ENCODE measurements at places on chromosomes 5 and 9.

- no peak for DNase-seq
Observed at GRCh38 chr5:150777685-150778084, 872 bp upstream of the SMIM3 start.

DNA sequence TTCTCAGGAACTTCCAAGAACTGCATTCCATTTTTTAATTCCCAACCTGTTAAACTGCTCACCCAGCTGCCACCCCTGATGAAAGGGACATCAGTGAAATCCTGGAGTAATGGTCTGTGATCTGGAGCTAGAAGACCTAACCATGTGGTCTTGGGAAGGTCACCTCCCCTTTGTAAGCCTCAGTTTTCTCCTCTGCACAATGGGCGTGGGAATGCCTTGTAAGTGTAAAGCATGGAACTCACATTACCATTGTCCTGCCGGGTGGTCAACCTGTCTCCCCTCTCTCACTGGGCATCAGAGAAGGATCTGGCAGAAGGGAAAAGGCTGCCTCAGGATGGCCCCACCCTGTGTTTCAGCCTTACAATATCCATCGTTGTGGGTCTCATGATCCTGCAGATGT lies 15.3 kb upstream of the CCDC180 start:
- DNase-seq: no peak

DNA sequence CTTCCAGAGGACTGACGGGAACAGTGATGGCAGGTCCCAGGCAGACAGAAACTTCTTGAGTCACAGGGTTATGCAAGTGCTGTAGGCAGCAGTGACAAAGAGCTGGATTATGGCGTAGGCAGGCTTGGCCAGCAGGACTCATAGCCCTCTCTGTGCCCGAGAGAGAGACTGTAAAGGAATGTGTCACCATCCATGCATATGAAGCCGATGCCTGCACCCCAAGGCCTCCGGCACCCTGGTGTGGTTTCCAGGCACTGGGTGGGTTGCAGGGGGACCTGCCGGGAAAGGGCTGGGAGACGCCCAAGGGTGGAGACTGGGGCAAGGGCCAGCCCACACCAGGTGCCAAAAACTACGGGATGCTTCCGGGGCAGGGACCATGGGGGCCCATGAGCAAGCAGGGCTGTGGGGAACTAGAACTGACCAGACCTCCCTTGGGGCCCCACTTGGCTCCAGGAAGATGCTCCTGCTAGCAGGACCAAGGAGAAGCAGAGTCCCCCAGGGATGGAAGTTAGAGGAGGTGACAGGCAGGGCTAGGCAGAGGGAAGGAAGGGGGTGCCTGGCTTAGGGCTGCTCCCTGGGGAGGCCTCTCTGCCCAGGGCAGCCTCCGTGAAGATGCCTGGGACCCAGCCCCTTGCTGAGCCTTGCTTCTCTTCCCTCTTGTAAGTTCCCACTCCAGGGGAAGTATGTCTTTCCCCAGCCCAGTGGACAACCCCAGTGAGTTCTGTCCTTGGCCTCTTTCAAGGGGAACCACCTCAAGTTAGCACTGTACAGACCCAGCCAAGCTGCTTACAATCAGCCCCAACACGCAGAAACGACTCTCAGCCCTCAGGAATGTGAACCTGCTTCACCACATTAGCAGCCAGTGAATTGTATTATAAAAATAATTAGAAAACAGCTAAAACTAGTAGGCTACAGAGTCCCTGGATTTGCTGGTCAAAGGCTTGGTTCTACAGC lies 10.5 kb upstream of the IPPK start:
- DNase-seq: no peak

DNA sequence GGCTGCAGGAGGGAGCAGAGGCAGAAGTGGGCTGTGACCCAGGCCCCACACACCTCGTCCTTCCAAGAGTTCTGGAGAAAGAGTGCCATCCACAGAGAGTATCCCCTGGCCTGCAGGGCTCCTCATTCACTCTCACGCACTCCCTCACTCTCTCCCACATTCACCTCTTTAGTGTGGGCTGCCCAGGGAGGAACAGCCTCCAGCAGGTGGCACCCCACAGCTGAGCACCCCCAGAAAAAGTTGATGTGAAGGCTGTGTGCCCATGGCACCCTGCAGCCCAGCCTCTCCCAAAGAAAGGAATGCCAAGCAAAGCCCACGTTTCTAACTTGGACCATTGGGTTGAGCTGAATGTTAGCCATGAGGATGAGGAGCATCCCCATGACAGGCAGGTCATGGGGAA lies 4.5 kb upstream of the SHC3 start:
- no peak for DNase-seq

GRCh38 chr5:168914491-168914890 lies 335.3 kb upstream of the PANK3 start:
- no peak for DNase-seq

DNA sequence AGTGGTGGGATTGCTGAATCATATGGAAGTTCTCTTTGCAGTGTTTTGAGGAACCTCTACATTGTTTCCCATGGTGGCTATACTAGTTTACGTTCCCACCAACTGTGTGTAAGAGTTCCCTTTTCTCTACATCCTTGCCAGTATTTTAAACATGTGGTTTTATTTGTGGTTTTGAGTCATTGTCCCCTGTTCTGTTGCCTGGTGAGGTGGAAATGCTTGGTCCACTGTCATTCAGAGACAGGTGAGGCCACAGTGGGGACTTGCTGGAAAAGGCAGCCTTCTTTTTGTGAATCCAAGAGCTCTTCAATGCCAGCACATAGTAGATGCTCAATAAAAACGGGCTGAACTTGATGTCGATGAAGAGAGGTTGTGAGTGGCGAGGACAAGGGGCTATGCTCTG lies 44.2 kb downstream of the SH3PXD2B start:
- DNase-seq: no peak

DNA sequence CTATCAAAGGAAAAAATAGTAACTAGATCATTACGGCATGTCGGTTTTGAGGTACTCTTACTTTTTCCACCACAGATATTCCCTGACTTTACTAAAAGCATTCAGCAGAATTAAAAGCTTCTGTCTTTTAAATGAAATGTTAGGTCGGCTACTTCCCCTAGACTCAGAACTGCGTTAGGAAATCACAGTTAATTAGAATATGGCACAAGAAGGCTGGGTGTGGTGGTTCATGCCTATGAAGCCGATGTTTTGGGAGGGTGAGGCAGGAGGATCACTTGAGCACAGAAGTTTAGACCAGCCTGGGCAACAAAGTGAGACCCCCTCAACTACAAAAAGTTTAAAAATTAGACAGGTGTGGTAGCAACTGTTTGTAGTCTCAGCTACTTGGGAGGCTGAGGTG lies 24.4 kb downstream of the CEMIP2 start:
- no peak for DNase-seq

- DNase-seq: no peak
Observed at GRCh38 chr9:98774746-98775145, 21.6 kb downstream of the ANKS6 start.

GRCh38 chr9:86321373-86321772 lies 32.8 kb downstream of the TUT7 start:
- DNase-seq: no peak

DNA sequence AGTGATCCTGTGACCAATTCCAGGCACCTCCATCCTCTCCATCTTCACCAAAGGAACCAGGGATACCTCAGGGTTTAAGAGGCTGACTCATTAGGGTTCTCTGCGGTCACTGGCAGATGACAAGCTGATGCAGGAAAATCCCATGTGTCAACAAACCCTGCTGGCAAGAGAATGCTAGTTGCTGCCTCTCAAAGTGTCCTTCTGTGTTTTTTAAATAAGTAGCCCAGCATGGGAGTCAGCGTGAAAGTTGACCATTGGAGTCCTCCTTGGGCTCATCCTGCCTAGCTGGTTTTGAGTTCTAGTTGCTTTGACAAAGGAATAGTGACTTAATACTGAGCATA lies 200.2 kb downstream of the SLIT3 start:
- no peak for DNase-seq

DNA sequence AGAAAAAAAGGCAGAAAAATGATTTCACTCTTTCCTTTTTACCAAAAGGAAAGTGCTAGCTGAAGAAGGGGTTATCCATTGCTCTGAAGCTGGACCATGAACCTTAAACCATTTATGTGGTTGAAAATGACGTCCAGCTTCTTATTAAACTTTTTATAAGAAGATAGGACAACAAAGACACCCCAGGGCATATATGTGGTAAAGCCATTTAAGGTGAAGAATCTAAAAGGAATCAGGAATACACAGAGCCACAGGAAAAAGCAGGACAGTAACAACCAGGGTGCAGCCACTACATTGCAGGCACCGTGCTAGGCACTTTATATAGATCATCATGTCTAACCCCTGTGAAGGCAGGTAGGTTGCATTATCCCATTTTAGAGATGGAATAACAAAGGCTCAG lies 42.1 kb downstream of the RASEF start:
- no peak for DNase-seq

- DNase-seq: no peak
Observed at GRCh38 chr5:144698484-144698883, 527.8 kb downstream of the KCTD16 start.

DNA sequence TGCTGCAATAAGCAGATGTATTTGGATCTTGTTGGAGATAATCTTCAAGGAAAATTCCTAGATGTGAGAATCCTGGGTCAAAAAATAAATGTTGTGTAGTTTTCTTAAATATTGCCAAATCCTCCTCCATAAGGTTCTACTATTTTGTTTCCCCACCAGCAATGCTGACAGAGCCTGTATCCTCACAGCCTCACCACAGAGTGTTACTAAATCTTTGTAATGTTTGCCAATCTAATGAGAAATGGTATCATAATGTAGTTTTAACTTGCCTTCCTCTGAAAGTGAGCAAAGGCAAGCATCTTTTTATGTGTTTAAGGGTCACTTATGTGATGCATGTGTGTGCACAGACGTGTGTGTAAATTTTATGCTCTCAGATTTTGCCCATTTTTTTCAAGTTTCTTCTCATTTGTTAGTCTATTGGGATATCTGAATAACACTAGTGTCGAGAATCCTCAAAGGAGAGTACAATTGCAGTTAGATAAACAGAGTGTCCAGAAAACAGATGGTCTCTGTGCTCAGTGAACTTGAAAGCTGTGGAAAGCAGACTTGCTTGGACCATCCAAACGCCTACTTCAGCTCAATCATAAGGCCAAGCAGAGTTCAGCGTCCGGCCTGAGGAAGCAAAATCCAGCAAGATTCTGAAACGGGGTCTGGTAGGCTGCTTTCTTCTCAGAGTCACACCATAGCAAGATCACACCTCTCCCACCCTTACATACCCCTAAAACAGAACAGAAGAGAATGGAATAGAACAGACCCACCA lies 35.7 kb upstream of the UGT3A1 start:
- DNase-seq: no peak
